ENCODE measurements at places on chromosomes 6 and 20.

DNA sequence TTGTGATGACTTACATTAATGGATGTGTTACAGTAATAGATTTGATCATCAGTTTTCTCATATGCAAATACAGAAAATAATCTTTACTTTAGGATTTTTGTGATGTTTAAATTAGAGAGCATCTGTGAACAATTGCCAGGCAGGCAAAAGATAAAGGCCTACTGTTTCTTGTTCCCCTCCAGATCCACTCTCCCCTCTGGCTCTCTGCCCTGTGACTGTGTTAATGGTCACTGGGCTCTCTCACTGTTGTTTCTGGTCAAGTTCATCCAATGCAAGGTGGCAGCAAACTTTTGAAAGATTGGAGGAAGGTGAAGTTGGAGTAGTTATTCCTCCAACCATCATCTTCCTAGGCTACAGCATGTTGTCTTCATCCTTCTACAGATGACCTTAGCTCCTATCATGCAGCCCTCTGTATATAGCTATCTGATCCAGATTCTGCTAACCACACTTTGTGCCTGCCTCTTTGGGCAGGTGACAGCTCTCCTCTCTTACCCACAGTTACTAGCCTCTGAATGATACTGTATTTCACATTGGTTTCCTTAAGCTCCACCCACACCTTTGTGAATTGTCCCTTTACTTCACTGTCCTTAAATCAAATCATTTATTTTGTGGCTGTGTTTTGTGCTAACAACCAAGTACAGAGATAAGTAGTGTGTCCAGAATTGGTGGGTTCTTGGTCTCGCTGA, 48.9 kb upstream of the ARG1 start:
- no peak for DNase-seq

- no peak for DNase-seq
Observed at GRCh38 chr6:40195428-40196134, 261.3 kb upstream of the MOCS1 start.

- no peak for DNase-seq
Observed at GRCh38 chr6:45998524-45998923, 17.1 kb downstream of the CLIC5 start.

GRCh38 chr6:6701864-6702263, 113.3 kb downstream of the LY86 start:
- DNase-seq = no peak

DNA sequence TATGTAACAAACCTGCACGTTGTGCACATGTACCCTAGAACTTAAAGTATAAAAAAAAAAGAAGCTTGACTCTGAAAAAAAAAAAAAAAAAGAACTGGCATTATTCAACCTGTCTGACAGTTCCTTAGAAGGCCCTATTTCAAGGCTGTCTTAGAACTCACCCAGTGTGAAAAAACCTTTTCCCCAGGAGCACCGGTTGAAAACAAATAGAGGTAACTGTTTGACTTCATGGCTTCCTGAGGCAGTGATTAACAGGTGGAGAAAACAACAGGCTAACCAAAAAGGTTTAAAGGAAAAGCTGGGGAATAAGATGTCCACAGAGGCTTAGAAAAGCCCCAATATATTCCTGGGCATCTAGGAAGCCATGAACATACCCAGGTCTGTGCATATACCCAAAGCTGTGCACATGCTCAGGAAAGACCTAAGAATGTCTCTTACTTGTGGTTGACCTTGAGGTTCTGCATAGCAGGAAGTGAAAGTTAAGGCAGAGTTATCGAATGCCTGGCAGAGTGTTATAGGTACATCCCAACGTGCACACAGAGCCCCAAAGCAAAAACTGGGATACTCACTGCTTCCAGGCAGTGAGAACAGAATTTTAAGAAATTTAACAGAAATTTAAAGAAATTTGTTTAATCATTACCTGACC, 7.0 kb downstream of the UQCC1 start:
- DNase-seq = no peak

GRCh38 chr20:16020971-16021370, 552.3 kb downstream of the KIF16B start:
- no peak for DNase-seq

- no peak for DNase-seq
Observed at GRCh38 chr6:4057036-4057435, 21.9 kb downstream of the FAM217A start.

GRCh38 chr6:37538107-37538506, 38.4 kb upstream of the CCDC167 start:
- no peak for DNase-seq

DNA sequence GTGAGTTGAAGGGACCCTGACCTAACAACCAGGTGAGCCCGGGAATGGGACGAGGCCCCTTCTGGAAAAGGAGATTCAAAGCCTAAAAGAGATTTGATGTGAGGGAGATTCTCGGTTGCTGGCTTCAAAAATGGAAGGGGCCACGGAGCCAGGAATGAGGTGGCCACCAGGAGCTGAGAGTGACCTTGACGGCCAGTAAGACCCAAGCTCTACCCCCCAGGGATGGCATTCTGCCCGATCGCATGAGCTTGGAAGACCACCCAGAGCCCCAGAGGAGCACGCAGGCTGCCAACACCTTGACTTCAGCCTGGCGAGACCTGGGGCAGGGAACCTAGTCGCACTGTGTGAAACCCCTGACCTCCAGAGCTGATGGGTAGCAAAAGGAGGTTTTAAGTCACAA, 163.9 kb downstream of the BMP7 start:
- DNase-seq = no peak

- no peak for DNase-seq
Observed at GRCh38 chr20:2799688-2800520, 523 bp downstream of the CPXM1 start.

GRCh38 chr6:109300874-109301273, 81.4 kb downstream of the CD164 start:
- no peak for DNase-seq

DNA sequence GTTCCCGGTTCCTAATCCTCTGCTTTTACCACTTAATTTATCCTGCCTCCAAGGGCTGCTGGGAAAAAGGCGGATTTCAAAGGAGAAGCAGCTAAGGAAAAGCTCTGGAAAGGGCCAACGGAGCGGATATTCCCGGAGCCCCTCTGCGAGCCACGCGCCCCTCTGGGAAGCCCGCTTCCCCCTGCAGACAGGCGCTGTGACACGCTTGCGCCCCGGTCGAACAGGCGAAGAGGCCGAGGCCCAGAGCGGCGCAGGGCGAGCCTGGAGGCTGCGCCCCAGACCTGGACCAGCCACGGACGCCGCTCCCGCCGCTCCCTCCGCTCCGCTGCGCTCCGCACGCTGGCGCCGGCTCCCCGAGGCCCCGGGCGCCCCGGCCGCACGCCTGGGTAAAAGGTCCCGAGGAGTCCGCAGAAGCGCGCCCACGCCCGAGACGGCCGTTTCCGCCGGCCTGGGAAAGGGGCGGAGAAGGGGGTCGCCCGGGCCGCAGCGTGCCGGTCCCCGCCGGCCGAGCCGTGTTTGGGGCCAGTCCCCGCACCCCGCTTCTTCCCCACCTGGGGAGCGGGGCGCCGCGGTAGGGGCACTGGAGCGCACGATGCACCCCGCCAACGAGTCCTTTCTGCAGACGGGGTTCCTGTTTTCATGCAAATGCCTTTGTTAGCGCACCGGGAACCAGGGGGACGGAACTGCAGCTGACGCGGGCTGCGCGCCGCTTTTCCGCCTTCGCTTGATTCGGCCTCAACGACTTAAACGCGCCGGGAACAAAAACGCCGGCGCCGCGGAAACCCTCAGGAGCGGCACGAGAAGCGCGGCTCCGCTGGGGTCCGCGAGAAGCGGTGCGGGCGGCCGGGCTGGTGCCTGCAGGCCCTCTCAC, 91.9 kb upstream of the SIRPA start:
- DNase-seq = peak; percentile 67

- peak; percentile 39 for DNase-seq
Observed at GRCh38 chr6:110814102-110815014, 911 bp downstream of the CDK19 start.

DNA sequence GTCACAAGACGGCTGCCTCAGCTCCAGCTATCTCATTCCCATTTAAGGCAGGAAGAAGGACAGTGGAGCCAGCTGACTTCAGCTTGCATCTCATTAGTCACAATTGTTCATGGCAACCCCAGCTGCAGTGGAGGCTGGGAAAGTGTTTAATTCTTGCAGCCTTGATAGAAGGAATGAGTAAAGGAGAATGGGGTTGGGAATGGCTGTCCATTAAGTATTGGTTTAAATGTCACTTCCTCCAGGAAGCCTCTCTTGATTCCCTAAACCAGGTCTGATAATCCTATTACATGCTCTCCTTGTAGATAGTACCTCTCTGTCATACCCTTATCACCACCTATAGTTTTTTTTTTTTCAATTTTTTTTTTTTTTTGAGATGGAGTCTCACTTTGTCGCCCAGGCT, 166.4 kb downstream of the TFAP2C start:
- no peak for DNase-seq

DNA sequence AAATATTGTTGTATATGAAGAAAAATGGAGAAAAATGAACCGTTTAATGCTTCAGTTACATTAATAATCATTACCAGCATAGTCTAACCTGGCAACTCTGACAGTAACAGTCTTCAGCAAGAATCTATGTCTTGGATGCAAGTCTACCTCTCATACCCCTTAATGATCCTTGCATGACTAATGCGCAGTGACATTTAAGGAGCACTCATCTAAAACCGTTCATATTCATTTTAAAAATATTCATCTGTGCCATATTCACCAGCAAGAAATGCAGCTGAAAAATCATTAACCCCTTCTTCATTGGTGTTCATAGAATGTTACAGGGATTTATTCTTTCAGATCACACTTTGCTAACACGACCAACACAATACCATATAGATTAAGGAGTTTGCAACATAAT, 227.2 kb upstream of the ASCC3 start:
- peak; percentile 27 for DNase-seq

DNA sequence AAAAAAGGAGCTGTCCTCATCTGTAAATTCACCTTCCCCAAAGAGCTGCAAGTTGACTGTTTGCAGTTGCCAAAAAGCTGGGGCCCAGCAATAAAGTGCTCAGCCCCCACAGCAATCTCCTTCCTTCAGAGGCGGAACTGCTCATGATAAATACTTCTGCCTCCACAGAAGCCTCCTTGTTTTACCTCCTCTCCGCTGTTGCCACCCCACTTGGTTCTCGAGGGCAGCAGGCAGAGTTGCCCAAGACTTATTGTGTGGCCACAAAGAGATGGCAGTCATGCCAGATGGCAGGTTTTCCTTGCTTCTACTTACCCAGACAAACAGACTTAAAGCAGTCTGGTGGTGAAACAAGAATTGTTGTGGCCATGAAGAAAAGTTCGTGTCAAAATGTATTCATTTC, 66.3 kb downstream of the SLX4IP start:
- peak; percentile 66 for DNase-seq

- no peak for DNase-seq
Observed at GRCh38 chr6:39178804-39179203, 50.5 kb downstream of the KCNK5 start.

GRCh38 chr20:43914311-43915210, at the start of gene TOX2:
Gene TOX2 (plus strand): TSS chr20:43914852. CDS start chr20:43914892, 40 bp downstream.
- DNase-seq = no peak

DNA sequence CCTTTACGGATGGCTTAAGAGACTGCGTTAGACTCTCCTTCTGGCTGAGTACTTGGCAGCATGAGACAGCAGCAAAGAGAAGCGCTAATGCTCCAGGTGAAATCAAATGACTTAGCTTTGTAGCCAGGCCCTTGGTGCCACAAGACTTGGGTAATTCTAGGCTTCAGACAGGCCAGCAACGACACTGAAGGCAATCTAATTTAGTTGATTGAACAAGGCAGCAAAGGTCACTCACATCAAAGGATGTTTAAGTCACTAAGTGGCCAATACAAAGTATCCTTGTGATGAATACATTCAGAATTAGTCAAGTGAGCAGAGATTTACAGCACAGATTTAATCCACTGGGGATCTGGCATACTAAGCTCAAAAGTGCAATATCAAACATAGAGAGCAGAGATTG, 113.2 kb downstream of the FAM83B start:
- no peak for DNase-seq

- DNase-seq = no peak
Observed at GRCh38 chr6:42232035-42232434, 14.4 kb upstream of the MRPS10 start.

- no peak for DNase-seq
Observed at GRCh38 chr20:8373579-8373978, 241.5 kb downstream of the PLCB1 start.

GRCh38 chr20:36405255-36405654, 99.1 kb downstream of the DLGAP4 start:
- DNase-seq = no peak

DNA sequence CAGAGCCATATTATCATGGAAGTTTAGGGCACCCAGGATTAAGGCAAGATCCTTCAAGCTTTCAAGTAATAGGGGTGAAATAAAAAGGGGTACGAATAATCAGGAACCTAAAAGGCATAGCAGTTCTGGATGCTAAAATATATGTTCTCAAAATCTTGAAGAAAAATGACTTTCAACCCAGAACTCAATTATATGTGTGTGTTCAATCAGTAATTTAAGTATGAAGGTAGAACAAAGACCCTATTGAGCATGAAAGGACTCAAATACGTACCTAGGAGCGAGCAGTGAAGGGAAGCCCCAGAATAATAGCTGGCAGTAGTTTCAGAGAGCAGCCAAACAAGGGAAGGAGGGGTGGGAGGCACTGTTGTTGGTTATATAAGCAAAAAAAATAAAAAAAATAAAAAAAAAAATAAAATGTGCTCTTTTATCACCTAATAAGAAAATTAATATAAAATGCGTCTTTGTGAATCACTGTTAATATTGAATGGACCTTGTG, 45.4 kb downstream of the MYO6 start:
- peak; percentile 23 for DNase-seq

DNA sequence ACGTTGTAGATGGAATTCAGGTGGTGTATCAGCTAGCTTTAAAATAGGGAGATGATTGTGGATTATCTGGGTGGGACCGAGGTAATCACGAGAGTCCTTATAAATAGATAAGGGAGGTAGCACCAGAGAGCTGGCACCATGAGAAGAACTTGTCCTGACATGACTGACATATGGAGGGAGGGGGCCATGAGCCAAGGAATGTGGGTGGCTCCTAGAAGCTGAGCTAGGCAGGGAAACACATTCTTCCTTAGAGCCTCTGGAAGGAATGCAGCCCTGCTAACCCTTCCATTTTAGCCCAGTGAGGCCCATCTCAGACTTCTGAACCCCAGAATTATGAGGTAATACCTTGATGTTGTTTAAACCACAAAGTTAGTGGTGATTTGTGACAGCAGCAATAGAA, 321.1 kb upstream of the SULF2 start:
- no peak for DNase-seq

DNA sequence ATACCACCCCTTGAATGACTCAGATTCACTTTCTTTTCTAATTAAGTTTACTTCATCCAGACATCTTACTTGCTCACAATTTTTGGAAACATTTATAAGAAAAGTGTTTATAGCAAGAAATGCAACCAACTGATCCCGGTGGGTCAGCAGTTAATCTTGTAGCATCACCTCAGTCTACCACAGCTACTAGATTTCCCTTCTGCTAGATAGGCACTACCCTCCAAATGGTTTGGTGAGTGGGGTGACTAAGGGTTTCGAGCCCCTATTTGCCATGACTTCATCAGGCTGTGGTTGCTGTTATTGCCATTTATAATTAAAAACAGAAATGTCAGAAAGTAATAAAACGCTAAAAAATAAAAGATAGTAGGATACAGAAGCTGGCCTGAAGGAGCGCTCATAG, 930.1 kb upstream of the GJE1 start:
- DNase-seq = no peak
